Epithelial cell of proximal tubule (primary cell): ENCODE measurements at places on chromosomes 12 and 14. TPM values are rescaled to one million over a fixed set of nuclear protein-coding genes. Genes with fewer than 3 reads are reported as not detected.

DNA sequence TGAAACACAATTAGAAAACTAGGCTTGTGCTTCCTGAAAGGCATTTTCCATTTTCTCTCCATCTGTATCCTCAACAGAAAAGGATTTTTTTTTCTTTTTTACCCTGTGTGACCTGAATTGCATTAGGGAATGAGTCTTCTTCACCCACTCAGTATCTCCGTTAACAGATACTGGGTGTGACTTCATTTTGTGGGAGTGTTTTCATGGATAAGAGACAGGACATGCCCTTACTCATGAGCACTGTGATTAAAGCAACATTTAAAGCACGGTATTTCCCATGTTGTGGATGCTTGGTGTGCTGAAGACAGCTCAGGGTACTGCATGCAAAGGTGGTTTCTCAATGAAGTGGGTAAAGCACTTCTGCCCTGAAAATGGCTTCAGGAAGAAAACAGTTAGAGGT is 1397.3 kb upstream of the TMEM132C start:
- DNase-seq, result no peak

DNA sequence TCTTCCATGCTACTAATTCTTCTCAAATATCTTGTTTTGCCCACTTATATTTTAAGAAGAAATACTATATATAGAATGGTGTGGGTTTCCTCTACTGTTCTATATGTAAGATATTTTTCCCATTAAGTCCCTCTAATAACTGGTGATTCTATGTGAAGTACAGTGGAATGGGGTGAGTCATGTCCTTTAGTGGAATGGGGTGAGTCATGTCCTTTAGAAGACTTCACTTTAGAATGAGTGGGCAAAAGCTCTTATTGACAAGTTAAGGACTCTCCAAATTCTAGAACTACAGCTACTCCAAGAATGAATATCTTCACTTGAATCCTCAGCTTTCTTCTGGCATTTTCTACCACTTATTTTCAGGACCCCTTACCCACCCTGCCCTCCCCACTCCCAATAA is 349.9 kb downstream of the ETNK1 start:
- DNase-seq, result peak; percentile 60

GRCh38 chr12:56775638-56776037 is 12.5 kb downstream of the HSD17B6 start:
- no peak for DNase-seq

- DNase-seq, result no peak
Measured at GRCh38 chr14:81235096-81235495, 14.3 kb upstream of the GTF2A1 start.

GRCh38 chr12:117985182-117985581 is 16.4 kb upstream of the KSR2 start:
- no peak for DNase-seq

DNA sequence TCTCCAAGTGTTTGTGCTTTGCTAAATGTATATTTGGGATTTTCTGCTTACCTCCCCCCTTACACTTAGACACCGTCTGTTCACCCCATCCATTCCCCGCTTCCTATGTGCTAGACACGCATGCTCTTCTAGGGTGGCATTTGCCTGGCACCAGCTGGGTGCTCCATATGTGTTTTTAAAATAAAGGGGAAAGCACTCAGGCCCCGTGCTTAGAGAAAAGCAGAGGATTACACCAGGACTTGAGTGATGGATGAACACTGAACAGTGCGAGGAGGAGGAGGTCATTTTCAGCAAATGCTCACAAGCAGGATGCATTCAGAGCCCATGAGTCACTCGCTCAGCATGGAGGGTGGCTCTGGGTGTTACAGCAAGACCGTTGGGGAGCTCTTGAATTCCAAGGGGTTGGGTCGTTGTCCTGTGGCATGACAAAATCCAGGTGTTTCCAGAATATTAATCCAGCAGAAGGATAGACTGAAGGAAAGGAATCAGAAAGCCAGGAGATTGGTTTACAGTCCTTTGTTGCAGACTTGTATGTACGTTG is 2.9 kb upstream of the BDKRB1 start:
- no peak for DNase-seq

- no peak for DNase-seq
Measured at GRCh38 chr14:21068521-21069387, 1.4 kb upstream of the ARHGEF40 start.

- DNase-seq, result no peak
Measured at GRCh38 chr14:81211844-81212243, 8.9 kb downstream of the GTF2A1 start.

DNA sequence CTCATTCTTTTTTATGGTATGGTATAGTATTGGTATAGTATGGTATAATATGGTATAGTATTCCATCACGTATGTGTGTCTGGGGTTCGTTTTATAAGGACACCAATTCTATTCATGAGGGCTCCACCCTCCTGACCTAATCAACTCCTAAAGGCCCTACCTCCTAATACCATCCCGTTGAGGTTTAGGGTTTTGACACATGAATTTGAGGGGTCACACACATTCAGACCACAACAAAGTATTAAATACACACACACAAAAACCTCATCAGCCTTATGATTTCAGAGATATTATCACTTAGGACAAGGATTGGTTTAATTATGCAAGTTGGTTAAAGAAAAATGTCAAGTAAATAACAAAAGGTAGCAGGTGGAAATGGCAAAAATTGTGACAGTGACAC is 54.1 kb upstream of the CHST11 start:
- no peak for DNase-seq

DNA sequence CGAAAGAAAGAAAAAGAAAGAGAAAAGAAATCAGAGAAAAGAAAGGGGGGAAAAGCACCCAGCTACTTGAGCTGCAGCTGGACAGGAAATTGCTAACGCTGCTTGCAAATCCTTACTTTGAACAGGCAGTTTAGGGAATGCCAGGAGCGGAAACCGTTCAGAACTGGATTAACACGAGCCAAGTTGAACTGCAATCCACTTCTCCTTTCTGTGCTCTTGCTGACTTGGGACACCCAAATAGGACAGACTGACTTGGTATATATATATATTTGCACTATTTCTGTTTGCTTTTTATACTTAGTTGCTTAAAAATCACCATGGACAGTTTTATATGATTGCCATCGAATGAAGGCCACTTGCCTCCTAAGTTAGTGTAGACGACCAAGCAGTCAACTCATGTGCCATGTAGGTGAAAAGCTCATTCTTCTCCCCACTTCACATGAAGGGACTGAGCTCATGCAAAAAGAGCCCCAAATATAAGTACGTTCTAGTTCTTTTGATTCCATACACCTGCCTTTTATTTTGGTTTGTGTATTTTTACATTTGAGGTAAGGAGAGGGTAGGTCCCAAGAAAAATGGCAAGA is 5.5 kb downstream of the DUSP6 start:
- DNase-seq, result no peak

GRCh38 chr12:49645146-49646039 is 22.0 kb downstream of the PRPF40B start:
- no peak for DNase-seq

DNA sequence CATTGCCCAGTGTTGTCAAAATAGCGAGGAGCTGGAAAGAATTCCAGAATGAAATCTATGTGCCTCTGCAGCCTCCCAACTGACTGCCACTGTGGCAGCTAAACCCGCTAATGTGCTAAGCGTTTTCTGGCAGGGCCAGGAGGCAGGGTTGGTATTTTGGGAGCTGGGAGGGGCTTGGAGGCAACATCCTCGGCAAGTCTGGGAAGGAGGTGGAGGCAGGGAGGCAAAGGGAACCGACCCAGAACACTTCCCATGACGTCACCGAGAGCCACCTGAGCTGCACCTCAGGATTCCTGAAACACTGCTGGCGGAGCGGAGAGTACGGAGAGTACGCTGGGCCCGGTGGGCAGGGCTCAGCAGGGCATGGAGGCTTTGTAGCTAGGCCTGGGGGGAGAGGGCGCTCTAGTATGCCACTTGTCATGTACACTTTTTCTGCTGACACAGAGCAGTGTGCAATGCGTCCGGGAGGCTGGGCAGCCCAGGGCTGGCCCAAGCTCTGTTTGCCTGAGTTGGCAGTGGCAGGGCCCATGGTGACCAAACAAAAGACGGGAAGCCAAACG is 81.5 kb downstream of the DPF3 start:
- no peak for DNase-seq

REP15 gene
- total RNA-seq, result 3.6 TPM in 1 of 2 replicates, not detected in the other

SDR9C7 gene
- total RNA-seq, result not detected in 2 replicates

GLT1D1 gene
- 0.14 and 0.46 TPM in 2 replicates for total RNA-seq

OR6C65 gene
- total RNA-seq, result not detected in 2 replicates

RERGL gene
- not detected in 2 replicates for total RNA-seq

GPRC5A gene
- 84.4 and 142 TPM in 2 replicates for total RNA-seq
